Activated naive CD8-positive, alpha-beta T cell treated with anti-CD3 and anti-CD28 coated beads for 36 hours (primary cell): ENCODE measurements at places on chromosomes 4 and X.
A peak's percentile ranks its signal among the peaks of the same experiment; 100 is the strongest.

DNA sequence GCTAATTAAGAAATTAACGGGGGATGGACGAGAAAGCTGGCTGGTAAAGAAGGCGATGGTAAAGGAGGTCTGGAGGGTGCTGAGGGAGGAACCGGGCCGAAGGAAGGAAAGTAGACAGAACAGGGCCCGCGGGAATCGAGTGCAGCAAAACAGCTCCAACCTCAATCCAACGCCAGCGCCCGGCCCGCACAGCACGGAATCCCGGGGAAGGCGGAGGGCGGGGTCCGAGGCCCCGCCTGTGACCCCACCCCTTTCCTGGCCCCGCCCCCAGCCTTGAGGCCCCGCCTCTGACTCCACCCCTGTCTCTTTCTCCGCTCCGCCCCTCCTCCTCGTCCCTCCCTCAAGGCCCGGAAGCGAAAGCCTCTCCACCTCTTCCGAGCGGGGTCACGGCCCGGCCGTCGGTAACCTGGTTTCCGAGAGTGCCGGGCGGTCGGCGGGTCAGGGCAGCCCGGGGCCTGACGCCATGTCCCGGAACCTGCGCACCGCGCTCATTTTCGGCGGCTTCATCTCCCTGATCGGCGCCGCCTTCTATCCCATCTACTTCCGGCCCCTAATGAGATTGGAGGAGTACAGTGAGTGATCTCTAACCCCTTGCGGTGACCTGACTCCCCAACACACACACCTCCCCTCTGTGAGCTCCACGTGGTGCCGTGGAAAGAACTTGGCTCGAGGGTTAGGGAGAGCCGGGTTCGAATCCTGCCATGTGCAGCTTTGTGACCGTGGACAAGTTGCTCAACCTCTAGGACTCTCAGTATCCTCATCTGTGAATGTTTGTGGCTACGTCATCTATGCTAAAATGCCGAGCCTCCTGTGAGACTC is at the start of gene SMIM20:
SMIM20 (plus strand) TSS at position 370 of the 819 bp plus-strand sequence; CDS start at position 464, 94 bp downstream.
- H3K27me3 ChIP-seq = no peaks in the 10 kb centered on the region
- H3K36me3 ChIP-seq = peaks cover 7% of the 10 kb centered on the region
- peak within 1 kb of the TSS; percentile 97 for H3K27ac ChIP-seq
- DNase-seq = peak; percentile 91

GRCh38 chrX:76428243-76429130 is 977 bp downstream of the MAGEE1 start:
- peak overlapping the region; percentile 85 for H3K4me3 ChIP-seq
- no peaks in the 10 kb centered on the region for H3K36me3 ChIP-seq
- H3K4me1 ChIP-seq = peaks cover 27% of the 10 kb centered on the region
- DNase-seq = peak; percentile 40
- H3K27ac ChIP-seq = peak overlapping the region; percentile 81
- no peaks in the 10 kb centered on the region for H3K27me3 ChIP-seq

DNA sequence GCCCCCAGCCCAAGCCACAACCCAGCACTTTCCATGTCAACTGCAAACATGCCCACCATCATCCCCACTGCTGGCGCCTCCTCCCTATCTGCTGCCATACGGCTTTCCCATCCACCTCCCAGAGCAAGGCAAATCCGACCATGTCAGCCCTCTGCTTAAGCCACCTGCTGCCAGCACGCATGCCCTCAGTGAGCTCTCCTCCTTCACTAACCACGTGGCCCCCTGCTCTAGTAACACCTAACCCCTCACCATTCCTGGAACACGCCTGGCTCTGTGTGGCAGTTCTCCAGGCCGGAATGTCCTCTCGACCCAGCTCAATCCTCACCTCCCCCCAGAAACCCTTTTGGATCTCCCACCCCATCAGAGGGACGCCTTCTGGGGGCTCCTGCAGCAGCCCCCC is 17.4 kb downstream of the BCAP31 start:
- H3K27ac ChIP-seq = no peak overlapping the region
- DNase-seq = no peak
- peaks cover 2% of the 10 kb centered on the region for H3K4me1 ChIP-seq
- no peaks in the 10 kb centered on the region for H3K27me3 ChIP-seq
- H3K36me3 ChIP-seq = peaks cover 3% of the 10 kb centered on the region

DNA sequence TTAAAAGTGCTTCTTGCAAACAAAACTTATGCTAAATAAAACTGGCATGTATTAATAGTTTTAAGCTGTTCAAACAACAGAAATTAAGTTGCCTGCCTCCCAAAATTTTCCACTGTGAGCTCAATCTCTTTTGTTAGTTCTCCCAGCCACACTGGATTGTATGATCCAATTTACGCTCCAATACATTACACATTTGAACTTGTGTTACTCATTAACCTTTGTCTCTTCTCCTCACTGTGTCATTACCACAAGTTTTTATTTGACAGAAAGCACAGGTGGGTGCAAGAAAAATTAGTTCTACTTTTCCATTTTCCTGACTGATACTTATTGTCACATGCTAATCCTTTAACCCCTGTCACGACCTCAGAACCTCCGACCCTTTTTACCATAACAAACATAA is 55.5 kb downstream of the SHISA3 start:
- H3K36me3 ChIP-seq = peaks cover 27% of the 10 kb centered on the region
- no peak for DNase-seq
- no peaks in the 10 kb centered on the region for H3K27me3 ChIP-seq
